ENCODE measurements at places on chromosomes 6 and 20. TPM values are rescaled to one million over a fixed set of nuclear protein-coding genes. Genes with fewer than 3 reads are reported as not detected.

- H3K4me1 ChIP-seq = peaks cover 35% of the 10 kb centered on the region
- H3K27ac ChIP-seq = peak overlapping the region; percentile 61
- no peaks in the 10 kb centered on the region for H3K27me3 ChIP-seq
- DNase-seq = no peak
These were observed 114.4 kb downstream of the ADGRG6 start for GRCh38 chr6:142416179-142416578.

DNA sequence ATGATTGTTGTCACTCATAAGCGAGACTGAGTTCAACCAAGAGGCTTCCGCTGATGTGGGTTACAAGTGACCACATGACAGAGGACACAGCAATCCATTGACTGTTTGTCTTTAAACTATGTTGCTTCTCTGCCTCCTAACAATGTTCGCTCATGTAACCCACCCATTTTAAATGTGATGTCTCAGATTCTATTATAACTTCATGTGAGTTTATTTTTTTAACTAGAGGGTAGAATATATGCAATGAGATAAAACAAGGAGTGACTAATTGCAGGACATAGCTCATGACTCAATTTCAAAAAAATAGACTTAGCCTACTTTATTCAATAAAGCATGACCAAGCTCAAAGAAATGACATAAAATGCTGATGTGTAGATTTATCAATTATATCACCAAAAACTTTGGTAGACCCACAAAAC is 119.2 kb upstream of the SASH1 start:
- DNase-seq = no peak
- H3K4me3 ChIP-seq = no peak overlapping the region
- H3K27me3 ChIP-seq = no peaks in the 10 kb centered on the region
- no peak overlapping the region for H3K27ac ChIP-seq

GRCh38 chr20:13545790-13546189 is 92.9 kb downstream of the TASP1 start:
- DNase-seq = no peak
- H3K4me1 ChIP-seq = no peaks in the 10 kb centered on the region

GRCh38 chr6:136738692-136739057 is 53.6 kb downstream of the MAP3K5 start:
- H3K4me3 ChIP-seq = no peak overlapping the region
- H3K36me3 ChIP-seq = no peaks in the 10 kb centered on the region
- H3K27me3 ChIP-seq = no peaks in the 10 kb centered on the region
- no peaks in the 10 kb centered on the region for H3K4me1 ChIP-seq

- H3K36me3 ChIP-seq = no peaks in the 10 kb centered on the region
- no peak overlapping the region for H3K27ac ChIP-seq
- H3K4me3 ChIP-seq = no peak overlapping the region
- no peak for DNase-seq
These were observed 40.2 kb downstream of the PLAGL1 start for GRCh38 chr6:143967706-143968376.

DNA sequence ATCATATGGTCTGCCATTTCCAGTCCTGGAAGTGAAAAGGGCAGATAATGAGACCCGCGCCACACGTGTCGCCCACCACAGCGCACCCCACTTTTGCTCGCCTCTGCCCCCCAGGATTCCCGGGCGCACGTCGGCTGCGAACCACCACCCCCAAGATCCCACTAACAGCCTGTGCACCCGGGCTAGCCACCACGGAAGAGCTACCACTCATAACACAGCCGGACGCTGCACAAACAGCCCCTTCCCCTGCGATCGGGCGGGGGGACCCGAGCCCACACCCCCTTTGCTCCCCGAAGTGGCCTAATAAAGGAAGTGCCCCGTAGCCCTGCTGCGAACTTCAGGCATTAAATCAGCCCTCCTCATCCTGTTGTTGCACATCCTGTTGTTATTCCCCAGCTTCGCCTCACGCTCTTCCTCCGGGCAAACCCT is 506 bp downstream of the CITED2 start:
- DNase-seq = no peak
- H3K27ac ChIP-seq = peak overlapping the region; percentile 99
- peak overlapping the region; percentile 97 for H3K4me3 ChIP-seq
- peaks cover 43% of the 10 kb centered on the region for H3K4me1 ChIP-seq

DNA sequence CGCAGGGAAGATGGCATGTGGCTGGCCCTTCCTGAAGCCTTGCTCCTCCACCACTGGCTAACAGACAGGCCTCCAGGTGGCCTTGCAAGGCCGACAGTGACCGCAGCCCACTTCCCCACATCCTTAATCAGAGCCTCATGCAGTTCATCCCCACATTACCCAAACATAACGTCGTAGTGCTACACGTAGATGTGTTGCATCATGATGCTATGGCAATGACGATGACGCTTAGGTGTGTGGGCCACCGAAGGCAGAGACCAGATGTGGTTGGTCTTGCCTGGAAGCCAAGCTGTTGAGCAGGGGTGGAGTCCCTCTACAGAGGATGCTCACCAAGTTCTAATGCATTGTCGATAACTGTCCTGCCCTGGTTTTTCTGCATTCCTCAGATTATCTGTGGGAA is 5.6 kb downstream of the CD93 start:
- H3K4me1 ChIP-seq = no peaks in the 10 kb centered on the region
- H3K36me3 ChIP-seq = no peaks in the 10 kb centered on the region
- DNase-seq = no peak
- no peak overlapping the region for H3K27ac ChIP-seq

- no peak overlapping the region for H3K4me3 ChIP-seq
- no peaks in the 10 kb centered on the region for H3K27me3 ChIP-seq
- H3K36me3 ChIP-seq = no peaks in the 10 kb centered on the region
- no peak overlapping the region for H3K27ac ChIP-seq
- no peaks in the 10 kb centered on the region for H3K4me1 ChIP-seq
These were observed 5.9 kb upstream of the CST3 start for GRCh38 chr20:23643659-23644058.

DNA sequence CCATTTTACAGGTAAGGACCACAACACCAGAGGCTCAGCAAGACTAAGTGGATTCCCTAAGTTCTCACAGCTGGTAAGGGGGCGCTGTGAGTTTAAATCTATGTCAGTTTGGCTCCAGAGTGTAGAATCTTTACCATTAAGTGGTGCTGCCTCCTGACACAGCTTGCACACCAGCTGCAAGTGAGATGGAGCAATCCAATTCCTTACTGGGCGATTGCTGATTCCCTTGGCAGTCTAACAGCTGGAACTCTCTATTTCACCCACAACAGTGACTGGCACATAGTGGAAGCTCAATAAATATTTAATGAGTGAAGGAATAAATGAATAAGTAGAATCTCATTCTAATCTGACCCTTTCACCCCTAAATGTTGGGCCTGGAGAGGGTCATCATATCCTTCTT is 176.7 kb downstream of the CLIC5 start:
- no peaks in the 10 kb centered on the region for H3K36me3 ChIP-seq
- H3K27ac ChIP-seq = no peak overlapping the region
- no peaks in the 10 kb centered on the region for H3K27me3 ChIP-seq
- no peaks in the 10 kb centered on the region for H3K4me1 ChIP-seq
- DNase-seq = no peak

GRCh38 chr6:35381132-35381531 is 38.8 kb downstream of the PPARD start:
- H3K4me3 ChIP-seq = no peak overlapping the region
- H3K27me3 ChIP-seq = no peaks in the 10 kb centered on the region
- H3K27ac ChIP-seq = no peak overlapping the region
- no peaks in the 10 kb centered on the region for H3K36me3 ChIP-seq
- no peaks in the 10 kb centered on the region for H3K4me1 ChIP-seq

GRCh38 chr6:108071736-108072276 is 2.7 kb downstream of the OSTM1 start:
- H3K4me1 ChIP-seq = peaks cover 16% of the 10 kb centered on the region
- DNase-seq = no peak
- H3K36me3 ChIP-seq = no peaks in the 10 kb centered on the region
- no peaks in the 10 kb centered on the region for H3K27me3 ChIP-seq
- no peak overlapping the region for H3K27ac ChIP-seq

GRCh38 chr6:53313784-53314400 is 34.9 kb downstream of the ELOVL5 start:
- H3K27me3 ChIP-seq = no peaks in the 10 kb centered on the region
- no peak overlapping the region for H3K4me3 ChIP-seq
- DNase-seq = no peak
- H3K36me3 ChIP-seq = no peaks in the 10 kb centered on the region
- peaks cover 84% of the 10 kb centered on the region for H3K4me1 ChIP-seq

The CAGE1 gene
- total RNA-seq = not detected

The CENPQ gene
- total RNA-seq = 5.5 TPM

The SLC35F1 gene
- not detected for total RNA-seq

The SLC52A3 gene
- 6.4 TPM for total RNA-seq

The ANKRD66 gene
- total RNA-seq = not detected

The SPO11 gene
- not detected for total RNA-seq
